Activated naive CD4-positive, alpha-beta T cell (primary cell): ENCODE measurements at places on chromosomes 6 and 20.

DNA sequence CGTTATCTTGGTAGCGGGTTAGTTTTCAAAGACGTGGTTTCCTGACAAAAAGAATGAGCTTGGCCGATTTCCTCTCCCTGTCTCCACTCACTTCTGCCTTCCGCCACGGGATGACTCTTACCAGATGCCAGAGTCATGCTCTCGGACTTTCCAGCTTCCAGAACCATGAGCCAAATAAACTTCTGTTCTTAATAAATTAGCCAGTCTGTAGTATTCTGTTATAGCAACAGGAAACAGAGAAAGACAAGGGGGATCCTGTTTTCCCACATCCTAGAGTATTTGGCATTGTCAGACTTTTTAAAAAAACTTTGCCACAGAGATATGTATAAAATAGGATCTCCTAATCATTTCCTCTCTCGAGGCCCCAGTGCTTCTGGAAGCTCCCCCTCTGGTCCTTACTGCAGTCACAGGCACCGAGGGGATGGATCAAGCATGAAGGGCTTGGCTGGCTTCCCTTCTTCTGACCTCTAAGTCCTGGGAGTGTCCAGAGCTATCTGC lies 84.9 kb upstream of the NAA20 start:
- DNase-seq: no peak

- DNase-seq: no peak
Observed at GRCh38 chr20:39504710-39505094, 542.6 kb downstream of the DHX35 start.

GRCh38 chr6:54801244-54801643 lies 45.3 kb upstream of the FAM83B start:
- DNase-seq: no peak

DNA sequence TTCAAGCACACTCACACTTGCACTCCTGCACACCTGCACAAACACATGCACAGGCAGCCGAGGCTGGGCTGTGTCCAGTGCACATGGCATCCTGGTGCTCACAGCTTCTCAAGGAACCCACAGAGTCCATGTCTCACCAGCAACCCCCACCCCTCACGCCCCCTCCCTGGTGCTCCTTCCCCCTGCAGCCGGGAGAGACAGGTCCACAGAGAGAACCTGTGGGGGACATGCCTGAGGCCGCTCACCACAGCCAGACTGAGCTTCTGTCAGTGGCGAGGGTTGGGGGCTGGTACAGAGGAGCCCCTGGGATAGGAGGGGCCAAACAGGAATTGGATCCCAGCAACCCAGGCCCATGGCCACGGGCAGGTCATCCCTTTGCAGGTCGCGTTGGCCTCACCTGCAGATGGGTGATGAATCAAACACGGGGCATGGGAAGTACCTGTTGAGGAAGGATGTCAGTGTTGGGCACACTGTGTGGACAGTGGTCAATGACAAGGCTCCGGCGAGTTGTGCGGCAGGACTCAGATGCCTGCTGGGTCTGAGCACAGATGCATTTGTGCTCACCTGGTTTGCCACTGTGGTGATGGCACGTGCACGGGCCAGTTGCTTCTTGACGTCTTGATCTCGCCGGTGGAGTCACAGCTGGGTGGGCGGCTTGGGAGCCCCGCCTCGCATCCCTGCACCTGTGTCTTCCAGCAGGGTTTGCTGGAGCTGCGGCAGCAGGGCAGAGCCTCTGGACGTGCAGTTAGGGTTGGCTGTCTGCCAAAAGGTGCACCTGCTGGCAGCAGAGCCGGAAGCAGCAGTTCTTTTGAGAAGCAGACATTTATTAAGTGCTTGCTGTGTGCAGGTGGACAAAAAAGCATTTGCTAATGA lies 113.0 kb downstream of the ERMARD start:
- no peak for DNase-seq

DNA sequence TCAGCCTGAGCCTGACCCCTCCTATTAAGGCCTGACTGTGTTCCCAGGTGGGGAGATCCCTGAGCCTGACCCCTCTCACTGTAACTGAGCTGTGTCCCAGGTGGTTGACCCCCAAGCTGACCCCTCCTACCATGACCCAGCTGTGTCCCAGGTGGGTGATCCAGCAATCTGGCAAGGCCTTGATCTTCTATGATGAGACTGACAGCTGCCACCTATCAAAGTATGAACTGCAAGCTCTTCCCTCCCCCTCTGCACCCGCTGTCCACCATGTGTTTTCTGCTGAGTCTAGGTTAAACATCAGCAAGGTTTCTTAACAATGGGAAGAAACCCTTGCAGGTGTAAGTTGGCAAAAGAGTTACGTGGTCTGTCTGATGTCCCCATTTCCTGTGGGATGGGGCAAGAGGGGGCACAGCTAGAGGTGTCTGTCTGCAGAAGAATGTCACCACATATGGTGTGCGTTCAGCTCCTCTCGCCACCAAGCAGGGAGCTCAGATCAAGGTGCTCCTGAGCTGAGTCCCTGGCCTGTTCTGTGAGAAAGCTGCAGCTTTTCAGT lies 5.9 kb downstream of the PXDC1 start:
- DNase-seq: no peak
